Activated naive CD4-positive, alpha-beta T cell treated with anti-CD3 and anti-CD28 coated beads, Interleukin-2, amount 50 U/mL, for 72 hours (primary cell): ENCODE measurements at places on chromosomes 7 and 10. TPM values are rescaled to one million over a fixed set of nuclear protein-coding genes. Genes with fewer than 3 reads are reported as not detected.

The CXCL12 gene
- total RNA-seq: 0.88 TPM

The PTN gene
- total RNA-seq: not detected

The TWIST1 gene
- total RNA-seq: not detected

The ST8SIA6 gene
- total RNA-seq: not detected

The ANKRD22 gene
- total RNA-seq: 0.18 TPM

The PAPOLB gene
- not detected for total RNA-seq

The CDHR3 gene
- total RNA-seq: 0.71 TPM

The JAKMIP3 gene
- total RNA-seq: 1.6 TPM

The PARD3 gene
- total RNA-seq: 2.7 TPM

The PLXNA4 gene
- 0.06 TPM for total RNA-seq

The LRRD1 gene
- total RNA-seq: not detected

The CDHR1 gene
- 0.64 TPM for total RNA-seq

The EPHA1 gene
- total RNA-seq: 1.8 TPM

The TAS2R3 gene
- total RNA-seq: 1.8 TPM

The GIMAP7 gene
- 79.9 TPM for total RNA-seq

The NSUN5 gene
- 47.9 TPM for total RNA-seq

The KIF20B gene
- total RNA-seq: 52.7 TPM

The CAMK2B gene
- 0.32 TPM for total RNA-seq

The IKZF1 gene
- total RNA-seq: 208 TPM

The SP8 gene
- not detected for total RNA-seq

The ANKRD61 gene
- not detected for total RNA-seq

The STEAP1 gene
- 2.6 TPM for total RNA-seq

The RUFY2 gene
- total RNA-seq: 10.4 TPM

The MPP7 gene
- total RNA-seq: 24.4 TPM

The MEIG1 gene
- total RNA-seq: 0.59 TPM

The TAC1 gene
- not detected for total RNA-seq

The ASB10 gene
- total RNA-seq: not detected

The CPN1 gene
- not detected for total RNA-seq

The ZNF365 gene
- total RNA-seq: not detected

The MBL2 gene
- not detected for total RNA-seq

The KEL gene
- 0.60 TPM for total RNA-seq

The CHST15 gene
- total RNA-seq: 7.8 TPM

The ASB15 gene
- total RNA-seq: not detected

The CC2D2B gene
- not detected for total RNA-seq

The ANKRD1 gene
- not detected for total RNA-seq

The ARHGEF35 gene
- total RNA-seq: 4.6 TPM

The TEX36 gene
- total RNA-seq: not detected

The MSMB gene
- total RNA-seq: not detected

The RAMP3 gene
- 0.50 TPM for total RNA-seq

The MINDY3 gene
- total RNA-seq: 14.4 TPM

The SNX10 gene
- 19.9 TPM for total RNA-seq

The MYO1G gene
- total RNA-seq: 361 TPM

The ZNF398 gene
- 6.6 TPM for total RNA-seq

The TMEM176A gene
- total RNA-seq: not detected

The SH2D4B gene
- total RNA-seq: not detected

The SPDYE9 gene
- total RNA-seq: not detected

The STEAP1B gene
- total RNA-seq: not detected

The SEMA3C gene
- not detected for total RNA-seq

The CTAGE8 gene
- total RNA-seq: 1.8 TPM
